ENCODE measurements at places on chromosomes 1 and 21.

- no peak for DNase-seq
Measured at GRCh38 chr1:107555578-107555977, 409.4 kb downstream of the VAV3 start.

DNA sequence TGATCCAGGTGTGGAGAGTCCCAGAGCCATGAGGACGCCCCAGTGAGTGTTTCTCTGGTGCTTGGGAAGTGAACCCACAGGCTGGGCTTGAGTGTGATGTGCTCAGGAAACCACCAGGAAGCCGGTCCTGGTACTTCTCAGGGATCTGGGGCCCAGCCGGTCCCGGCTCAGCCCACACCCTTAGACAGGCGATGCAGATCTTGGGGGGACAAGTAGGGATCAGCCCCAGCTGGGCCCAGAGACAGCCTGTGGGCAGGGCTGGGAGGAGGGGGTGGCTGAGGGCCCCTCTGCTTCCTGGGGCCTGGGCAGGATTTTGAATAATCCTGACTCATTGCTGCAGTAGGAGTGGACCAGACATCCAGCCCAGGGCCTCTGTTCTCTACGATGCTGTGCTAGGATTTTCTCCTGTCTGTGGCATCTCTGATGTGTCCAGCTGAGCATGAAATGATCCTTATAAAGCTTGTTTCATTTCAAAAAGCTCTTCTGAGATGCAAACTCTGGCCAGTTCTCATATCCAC lies 698.0 kb downstream of the PTPRU start:
- DNase-seq: no peak

DNA sequence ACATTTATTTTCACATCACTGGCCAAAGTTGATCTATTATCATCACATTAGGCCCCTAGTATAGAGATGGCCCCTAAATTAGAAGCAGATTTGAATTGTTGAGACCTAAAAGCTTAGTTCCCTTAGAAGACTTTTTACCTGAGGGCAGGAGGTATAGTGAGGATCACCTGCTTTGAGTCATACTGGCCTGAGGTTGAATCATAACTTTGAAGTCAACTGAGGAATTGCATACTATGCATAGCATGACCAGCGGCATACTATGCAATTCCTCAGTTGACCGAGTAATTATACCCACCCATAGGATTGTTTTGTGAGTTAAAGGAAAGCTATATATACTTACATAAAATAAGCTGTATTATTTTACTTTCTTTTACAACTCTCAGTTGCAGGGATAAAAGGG lies 50.3 kb upstream of the DPH5 start:
- DNase-seq: no peak

DNA sequence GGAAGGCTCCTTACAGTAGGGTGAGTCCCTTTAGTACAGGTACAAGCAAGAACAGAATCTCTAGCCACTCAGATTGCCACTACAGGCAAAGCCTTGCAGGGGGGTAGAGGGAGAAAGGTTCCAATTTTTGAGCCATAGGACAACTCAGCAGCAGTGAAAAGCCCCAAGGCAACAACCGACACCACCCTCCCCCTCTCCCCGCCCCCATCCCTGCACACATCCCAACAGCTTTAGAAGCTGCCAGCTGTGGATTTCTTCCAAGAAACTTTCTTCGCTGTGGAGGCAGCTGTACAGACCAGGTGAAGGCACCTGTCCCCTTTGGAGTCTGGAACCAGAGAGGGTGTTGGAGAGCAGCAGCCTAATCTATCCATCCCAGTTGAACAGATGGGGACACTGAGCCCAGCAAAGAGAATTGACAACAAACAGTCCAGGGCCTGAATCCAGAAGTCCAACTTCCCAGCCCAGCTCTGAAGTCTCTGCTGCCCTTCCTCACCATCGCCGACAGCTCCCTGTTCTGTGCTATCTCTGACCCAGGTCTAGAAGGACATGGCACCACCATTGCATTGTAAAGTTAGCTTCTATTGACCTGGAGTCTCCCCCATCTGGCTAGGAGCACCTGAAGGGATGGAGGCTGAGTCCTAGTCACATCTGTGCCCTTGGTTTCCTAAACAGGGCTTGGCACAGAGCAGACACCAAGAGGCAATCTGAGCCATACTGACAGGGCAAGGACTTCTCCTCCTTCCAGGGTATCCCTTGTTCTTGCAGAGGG lies 2.2 kb downstream of the TENT5B start:
- DNase-seq: no peak

- DNase-seq: no peak
Measured at GRCh38 chr1:41734201-41734970, 184.3 kb downstream of the HIVEP3 start.

GRCh38 chr1:179066471-179066870 lies 15.4 kb upstream of the TOR3A start:
- no peak for DNase-seq

- DNase-seq: no peak
Measured at GRCh38 chr21:37827913-37828312, 88.3 kb downstream of the KCNJ6 start.

- DNase-seq: no peak
Measured at GRCh38 chr1:87523466-87523865, 194.8 kb downstream of the LMO4 start.

- no peak for DNase-seq
Measured at GRCh38 chr21:46286648-46287002, 483 bp downstream of the YBEY start.

DNA sequence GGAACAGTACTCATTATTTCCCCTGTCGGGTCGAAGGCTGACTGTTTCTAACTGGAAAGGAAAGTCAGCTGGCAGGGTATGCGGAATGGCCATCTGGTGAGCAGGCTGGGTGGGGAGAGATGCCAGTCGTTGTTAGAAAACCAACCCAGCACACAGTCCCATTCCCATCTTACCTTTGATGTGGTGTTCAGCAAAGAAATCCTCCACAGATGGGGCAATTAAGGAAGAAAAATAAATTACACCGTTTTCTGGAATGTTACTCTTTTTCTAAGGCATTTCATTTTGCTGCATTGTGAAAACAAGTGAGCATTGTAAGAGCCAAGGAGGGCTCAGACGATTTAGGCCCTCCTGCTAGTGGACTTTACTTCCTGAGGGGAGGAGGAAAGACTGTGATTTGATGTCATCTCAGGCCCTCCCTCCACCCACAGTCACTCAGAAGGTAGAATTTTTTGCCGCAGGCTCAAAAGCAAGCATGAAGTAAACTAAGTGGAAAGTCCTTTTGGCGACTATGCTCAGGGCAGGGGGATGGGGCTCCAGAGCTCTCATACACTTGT lies at the start of gene SLC16A4:
TSS of gene SLC16A4 (minus strand) at position 335 of the 554 bp plus-strand sequence. CDS start 1,703 bp downstream, outside the sequence.
- DNase-seq: no peak

GRCh38 chr1:94265906-94266305 lies 28.5 kb upstream of the ARHGAP29 start:
- DNase-seq: no peak

- DNase-seq: no peak
Measured at GRCh38 chr1:165575468-165576099, 31.8 kb downstream of the LRRC52 start.

DNA sequence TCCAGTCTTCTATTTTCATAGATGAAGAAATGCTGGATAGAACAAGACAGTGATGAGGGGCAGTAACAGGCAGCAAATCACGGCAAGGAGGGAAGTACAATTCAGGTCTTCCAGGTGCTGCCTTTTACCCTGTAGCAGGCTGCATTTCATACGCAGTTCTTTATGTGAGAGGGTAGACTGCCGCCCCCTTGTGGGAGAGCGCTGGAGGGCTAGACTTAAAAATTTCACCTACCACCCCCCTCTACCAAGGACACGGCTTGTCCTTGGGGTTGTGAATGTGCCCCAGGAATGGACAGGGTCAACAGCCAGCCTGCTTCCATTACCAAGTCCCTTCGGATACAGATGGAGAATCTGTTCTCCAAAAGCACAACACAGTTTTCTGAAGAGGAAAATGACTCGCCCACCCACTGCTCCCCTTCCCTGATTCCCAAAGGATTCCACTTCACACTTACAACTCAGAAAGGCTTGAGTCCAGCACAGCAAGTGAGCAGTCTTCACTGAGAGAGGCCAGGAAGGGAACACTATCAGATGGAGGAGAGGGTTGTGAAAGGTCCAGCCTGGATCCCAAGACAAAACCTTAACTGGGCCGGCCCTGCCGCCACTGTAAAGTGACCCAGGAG lies 7.4 kb downstream of the WDR77 start:
- DNase-seq: peak; percentile 45

GRCh38 chr1:200911361-200911760 lies 16.7 kb downstream of the INAVA start:
- DNase-seq: no peak

DNA sequence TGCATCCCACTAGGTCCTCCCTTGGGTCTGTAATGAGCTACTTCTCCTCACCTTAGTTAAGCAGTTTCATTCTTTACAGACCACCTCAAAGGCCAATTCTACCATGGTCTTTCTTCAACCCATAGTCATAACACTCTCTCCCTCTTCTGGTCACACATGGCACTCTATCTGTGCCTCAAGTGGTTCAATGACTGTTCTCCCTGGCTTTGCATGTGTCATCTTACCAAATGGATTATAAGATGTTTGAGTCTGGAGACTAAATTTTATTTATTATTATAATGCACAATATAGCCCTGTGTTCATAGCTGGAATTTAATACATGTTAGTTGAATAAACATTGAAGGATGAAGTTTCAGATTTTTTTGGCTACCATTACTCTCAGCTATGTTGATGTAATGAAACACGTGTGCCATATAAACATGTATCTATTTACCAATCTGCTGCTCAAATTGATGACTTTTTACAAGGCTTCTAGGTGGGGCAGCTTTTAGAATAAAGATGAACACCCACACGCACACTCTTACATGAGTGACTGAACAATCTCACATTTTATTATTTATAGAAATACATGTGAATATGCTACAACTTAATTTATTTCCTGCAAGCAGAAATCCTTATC lies 102.1 kb downstream of the RUNX1 start:
- no peak for DNase-seq

DNA sequence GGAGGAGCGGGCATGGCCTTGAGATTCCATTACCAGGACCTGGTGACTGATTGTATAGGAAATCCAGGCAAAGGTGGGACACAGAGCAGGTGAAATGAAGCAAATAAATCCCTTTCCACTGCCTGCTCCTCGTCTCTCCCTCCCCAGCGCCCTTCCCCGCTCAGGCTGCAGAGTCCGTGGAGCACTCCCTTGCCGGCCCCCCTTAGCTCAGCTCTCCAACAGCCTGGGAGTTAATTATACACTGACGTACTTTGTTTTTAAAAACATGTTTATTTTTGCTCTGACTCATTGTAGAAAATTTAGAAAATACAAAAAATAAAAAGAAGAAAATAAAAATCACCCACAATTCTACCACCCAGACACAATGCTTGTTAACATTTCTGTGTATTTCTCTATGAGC lies 61.7 kb downstream of the LGR6 start:
- no peak for DNase-seq

- no peak for DNase-seq
Measured at GRCh38 chr1:44783697-44784093, 4.3 kb downstream of the BEST4 start.

DNA sequence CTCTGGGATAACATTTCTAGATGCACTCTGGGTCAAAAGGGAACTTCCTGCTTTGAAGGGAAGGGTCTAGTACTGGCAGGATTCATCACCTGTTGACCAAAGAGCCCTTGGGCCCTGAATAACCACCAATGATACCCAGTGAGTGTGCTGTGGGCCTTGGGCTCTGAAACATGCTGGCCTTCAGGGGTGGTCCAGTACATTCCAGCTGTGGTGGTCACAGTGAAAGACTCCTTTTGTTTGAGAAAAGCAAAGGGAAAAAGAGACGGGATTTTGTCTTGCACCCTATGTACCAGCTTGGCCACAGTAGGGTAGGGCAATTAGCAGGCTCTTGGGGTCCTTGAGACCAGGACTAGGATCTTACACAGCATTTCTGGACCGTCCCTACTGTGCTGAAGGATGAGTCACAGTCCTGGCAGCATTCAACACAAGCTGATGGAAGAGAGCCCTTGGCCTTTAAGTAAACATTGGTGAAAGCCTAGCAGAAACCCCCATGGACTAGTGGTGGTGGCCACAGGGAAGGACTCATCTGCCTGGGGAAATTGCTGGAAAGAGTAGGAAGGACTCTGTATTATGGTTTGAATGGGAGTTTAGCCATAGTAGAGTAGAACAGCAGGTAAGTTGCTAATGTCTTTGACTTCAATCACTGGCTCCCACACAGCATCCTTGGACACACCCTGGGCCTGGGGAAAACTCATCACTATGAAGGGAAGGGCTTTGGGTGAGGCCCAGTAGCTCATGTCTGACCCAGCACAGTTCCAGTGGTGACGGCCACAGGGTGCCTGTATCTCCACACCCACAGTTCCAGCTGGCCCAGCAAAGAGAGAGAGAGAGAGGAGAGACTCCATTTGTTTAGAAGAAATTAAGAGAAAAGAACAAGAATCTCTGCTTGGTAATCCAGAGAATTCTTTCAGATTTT lies 87.5 kb downstream of the COL24A1 start:
- DNase-seq: no peak

DNA sequence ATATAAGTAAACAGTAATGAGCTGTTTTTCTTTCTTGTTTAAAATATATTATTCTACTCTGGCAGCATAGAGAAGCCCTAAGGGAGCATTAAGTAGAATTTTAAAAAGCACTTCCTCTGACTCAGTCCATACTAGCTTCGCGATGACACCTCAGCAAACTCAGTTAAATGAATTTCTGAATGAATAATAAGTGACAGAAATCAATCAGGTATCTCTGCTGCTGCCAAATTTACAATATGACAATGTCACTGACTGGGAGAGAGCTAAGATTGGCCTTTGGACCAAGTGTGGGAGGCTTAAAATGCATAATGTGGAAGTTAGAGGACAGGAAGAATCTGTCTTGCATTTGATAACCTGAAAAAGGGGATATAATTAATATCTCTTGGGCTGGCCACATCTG lies 296.1 kb downstream of the HHIPL2 start:
- DNase-seq: no peak

- no peak for DNase-seq
Measured at GRCh38 chr1:33276573-33277298, 20.4 kb downstream of the ZNF362 start.

Data from stimulated activated CD4-positive, alpha-beta T cell treated with anti-CD3 and anti-CD28 coated beads, TNF-alpha, amount 100 ng/mL, for 4 hours (primary cell).